ENCODE measurements at places on chromosomes 5 and 9.

GRCh38 chr9:23663536-23663935 is 162.5 kb downstream of the ELAVL2 start:
- DNase-seq = no peak

- no peak for DNase-seq
Observed at GRCh38 chr5:41447650-41448510, 62.5 kb downstream of the PLCXD3 start.

- no peak for DNase-seq
Observed at GRCh38 chr5:23763170-23763569, 255.8 kb downstream of the PRDM9 start.

- DNase-seq = no peak
Observed at GRCh38 chr5:9370256-9370655, 175.6 kb downstream of the SEMA5A start.

DNA sequence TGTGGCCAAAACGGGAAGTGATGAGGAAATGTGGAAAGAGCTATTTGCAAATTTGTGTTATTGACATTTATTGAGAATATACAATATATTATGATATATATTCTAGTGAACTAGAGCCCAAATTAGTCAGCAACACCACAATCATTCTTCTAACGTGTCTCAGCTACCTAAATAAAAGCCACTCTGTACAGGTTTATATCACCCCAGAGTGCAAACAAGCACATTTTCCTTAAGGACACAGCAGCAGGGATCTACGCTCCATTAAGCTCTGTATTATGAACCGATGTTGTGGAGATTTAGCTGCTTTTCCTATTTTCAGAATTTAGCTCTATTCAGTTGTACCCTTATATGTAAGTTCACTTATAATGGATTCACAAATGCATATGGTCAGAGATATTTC is 77.9 kb downstream of the CDH18 start:
- DNase-seq = no peak

- no peak for DNase-seq
Observed at GRCh38 chr9:98867103-98867428, 59.6 kb downstream of the GALNT12 start.

GRCh38 chr5:74468421-74468820 is 172.1 kb downstream of the ENC1 start:
- no peak for DNase-seq

DNA sequence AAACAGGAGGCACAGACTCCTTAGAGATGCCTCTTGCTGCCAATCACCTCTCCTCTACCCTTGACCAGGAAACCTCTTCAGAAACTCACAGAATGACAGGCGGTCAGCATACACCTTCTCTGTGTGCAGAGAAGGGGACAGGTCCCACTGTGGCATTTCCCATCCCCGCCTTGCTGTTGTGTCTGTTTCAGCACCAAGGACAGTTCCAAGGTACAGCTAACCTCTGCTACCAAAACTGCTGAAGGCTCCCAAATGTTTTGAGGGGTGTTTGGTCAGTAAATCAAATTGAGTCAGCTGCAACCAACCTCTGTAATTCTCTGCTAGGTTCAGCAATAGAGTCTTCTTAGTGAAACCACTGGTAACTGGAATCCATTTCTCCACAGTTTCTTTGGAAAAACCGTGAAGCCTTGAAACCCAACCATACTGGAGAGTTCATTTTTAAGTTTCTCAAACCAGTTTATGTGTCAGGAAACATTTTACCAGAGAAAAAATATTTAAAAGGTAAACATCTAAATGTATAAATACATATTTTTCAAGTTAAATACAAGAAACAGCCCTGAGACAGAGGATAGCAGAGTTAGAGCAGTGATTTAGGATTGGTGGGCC is 122.0 kb downstream of the DRD1 start:
- no peak for DNase-seq

- DNase-seq = no peak
Observed at GRCh38 chr5:126852841-126853271, 75.9 kb downstream of the LMNB1 start.

DNA sequence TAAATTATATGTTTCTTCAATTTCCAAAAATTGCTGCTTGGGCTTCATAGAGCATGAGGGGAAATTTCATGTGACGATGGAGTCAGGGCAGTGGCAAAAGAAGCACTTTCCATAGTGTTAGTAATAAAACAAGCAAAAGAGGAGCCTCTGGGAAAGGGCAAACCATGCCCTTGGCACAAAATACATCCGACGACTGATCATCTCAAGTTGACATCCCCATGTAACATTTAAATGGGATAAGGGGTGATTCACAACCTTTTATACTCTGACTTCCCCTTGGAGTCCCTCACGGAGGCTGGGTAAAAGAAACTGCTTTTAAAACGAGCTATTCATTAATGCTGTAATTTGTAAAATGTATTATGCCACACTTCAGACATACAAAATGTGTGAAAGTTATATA is 161.4 kb upstream of the DMRT1 start:
- no peak for DNase-seq

GRCh38 chr5:176781054-176781375 is 29.3 kb upstream of the UNC5A start:
- DNase-seq = no peak

DNA sequence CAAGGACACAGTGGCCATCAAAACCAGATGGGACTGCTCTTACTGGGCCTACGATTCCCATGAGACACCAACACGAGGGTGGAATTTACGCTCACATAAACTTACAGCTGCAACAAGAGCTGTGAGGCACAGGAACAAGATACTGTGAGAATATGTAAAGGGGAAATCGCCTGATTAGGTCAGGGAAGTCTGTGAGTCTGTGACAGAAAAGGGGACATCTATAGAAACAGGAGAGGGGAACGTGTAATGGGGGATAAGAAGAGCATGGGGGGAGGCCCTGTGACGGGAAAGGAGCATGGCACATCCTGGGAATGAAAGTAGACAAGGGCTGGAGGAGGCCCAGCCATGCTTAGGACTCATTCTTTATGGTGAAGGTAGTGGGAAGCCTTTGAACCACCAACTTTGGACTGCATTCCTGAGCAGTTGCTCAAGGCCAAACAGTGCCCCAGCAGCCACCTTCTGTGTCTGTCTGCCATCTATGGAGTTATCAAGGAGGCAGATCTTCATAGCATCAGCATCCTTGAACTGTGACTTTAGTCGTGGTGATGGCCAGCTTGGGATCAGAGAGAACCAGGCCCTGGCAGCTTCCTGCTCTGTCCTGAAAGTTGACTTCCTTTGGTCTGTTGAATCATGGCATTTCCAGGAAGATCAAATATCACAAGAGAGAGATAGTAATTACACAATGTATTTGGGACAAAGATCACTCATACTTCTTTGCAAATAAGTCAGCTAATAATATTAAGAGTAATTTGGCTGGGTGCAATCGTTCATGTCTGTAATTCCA is 87.9 kb upstream of the FAM169A start:
- DNase-seq = no peak

GRCh38 chr9:110033869-110034268 is 174.1 kb downstream of the C9orf152 start:
- DNase-seq = no peak

- DNase-seq = peak; percentile 47
Observed at GRCh38 chr9:112751056-112751795, 666 bp downstream of the SNX30 start.

GRCh38 chr5:162703914-162704313 is 636.3 kb downstream of the GABRG2 start:
- DNase-seq = no peak

DNA sequence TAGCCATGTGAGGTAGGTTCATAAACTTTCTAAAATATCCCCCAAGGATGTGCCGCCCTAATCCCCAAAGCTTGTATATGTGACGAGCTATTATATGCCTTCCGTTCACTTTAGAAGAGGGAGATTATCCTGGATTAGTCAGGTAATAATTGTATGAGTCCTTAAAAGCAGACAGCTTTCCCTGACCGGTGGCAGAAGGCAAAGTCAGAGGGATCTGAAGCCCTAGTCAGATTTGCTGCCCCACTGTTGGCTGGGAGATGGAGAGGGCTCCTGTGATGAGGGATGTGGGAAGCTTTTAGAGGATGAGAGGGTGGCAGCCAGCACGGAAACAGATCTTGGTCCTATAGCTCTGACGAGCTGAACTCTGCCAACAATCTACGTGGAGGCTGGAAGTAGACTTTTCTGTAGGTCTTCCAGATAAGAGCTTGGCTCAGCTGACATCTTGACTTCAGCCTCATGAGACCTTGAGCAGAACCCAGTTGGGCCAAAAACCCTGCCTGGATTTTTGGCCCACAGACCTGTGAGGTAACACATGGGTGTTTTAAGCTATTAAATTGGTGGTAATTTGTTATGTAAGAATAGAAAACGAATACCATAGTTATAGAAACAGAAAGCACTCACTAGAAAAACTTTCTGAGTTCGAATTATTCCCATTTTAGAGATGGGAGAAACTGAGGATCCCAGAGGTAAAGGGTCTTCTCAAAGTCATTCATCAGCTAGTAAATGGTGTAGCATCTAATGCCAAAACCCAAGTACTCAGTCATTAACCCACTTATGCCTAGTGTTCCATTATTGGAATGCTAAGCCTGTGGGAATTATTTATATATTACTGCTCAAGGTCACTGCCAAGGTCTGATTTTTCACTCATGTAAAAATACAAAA is 48.9 kb downstream of the SH3PXD2B start:
- no peak for DNase-seq

DNA sequence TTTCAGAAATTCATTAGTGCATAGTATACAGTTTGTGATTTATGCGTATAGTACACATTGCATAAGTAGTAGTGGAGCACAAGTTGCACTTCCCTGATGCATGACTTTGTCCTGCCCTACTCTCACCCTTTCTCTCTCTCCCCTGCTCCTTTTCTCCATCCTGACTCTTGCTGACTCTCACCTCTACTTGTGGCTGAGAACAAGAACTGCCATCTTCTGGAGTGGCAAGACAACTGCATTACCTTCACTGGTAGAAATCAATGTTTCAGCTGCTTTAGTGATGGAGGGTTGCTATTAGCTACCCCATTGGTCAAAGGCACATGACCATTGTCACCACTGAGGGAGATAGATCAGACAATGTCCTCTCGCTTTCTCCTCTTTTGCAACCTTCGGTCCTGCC is 26.9 kb downstream of the SPEF2 start:
- DNase-seq = no peak

GRCh38 chr5:109455598-109456096 is 45.9 kb upstream of the PJA2 start:
- no peak for DNase-seq

- peak; percentile 42 for DNase-seq
Observed at GRCh38 chr5:142015781-142016533, 3.1 kb upstream of the GNPDA1 start.

- no peak for DNase-seq
Observed at GRCh38 chr5:67190861-67191260, 5.7 kb downstream of the CD180 start.

DNA sequence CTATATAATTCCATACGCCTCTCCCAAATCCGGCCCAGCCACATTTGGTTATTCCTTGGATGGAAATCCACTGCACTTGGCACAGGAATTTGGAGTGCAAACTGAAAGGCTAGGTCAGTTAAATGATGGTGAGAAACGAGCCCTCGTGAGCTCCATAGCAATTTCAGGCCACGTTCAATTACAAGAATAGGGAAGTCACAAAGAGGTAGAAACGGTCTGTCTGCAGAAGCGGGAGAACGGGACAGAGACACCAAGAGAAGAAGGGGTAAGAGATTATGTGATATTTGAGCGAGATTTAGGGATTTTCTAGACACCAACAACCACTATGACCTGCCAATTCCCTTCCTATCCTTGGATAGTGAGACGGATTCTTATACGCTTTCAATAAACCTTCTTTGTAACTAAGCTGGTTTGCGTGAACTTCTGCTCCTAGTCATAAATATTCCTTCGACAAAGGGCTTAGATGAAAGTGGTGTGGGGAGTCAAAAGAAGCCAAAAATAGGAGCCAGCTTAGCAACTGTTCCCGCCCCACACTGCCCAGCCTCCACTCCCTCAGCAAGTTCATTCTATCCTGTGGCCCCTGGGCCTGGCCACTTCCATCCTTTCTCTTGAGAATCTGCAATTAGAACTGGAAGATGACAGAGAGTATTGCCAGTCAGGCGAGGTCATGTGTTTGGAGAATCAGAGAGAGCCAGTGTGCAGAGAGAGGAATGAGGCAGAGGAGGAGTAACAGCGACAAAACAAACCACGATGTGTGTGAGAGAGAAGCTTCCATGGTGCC is 118.4 kb downstream of the ZNF608 start:
- no peak for DNase-seq

DNA sequence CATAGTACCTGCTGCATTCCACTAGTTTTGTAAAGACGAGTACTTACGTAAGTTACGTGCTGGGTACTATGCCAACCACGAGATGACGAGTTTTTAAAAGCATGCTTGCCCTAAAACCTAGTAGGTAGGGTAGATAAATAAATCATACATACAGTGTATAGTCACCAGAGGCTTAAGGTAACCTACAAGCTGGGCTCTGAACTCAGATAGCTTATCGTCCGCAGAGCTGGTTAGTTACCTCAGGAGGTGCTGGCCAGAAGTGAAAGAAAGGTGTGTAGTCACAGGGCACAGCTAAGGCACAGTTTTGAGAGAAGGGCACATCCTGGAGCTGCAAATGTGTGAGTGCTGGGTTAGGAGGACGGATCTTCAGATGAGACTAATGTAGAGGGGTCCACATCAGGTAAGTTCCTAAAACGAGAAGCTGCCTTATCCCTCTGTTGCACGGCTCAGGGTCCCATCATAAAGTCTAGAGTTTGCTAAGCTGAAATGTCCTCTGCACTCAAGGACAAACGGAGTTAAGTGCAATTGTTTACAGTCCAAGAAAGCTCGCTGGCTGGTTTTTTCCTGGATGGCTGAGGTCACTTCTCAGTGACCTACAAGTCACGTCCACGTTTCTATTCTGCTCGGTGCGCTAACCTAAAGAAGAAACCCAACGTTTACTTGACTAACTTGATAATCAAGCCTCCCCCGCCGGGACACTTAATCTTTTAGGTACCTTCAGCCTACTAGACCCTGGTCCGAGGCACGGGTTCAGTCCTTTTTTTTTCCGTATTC is 1.1 kb upstream of the SNX24 start:
- DNase-seq = no peak

DNA sequence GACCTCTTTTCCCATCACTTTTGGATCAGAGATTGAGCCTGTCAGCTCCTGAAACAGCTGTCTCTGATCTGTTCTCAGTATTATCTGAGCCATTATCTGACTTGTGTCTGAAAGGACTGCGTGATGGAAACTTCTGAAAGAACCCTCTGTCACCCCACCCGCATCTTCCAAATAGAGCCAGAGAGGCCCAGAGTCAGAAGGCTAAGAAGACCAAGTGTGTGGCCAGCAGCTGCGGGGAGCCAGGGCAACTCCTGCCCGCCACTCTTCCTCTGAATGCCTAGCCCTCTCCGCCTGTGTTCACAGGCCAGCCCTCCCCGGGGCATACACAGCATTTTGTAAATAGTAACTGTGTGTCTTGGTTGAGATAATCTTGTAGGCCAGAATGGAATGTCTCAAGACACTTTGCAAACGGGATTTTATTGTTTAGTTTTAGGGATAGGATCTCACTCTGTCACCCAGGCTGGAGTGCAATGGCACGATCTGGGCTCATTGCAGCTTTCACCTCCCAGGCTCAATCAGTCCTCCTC is 92.7 kb downstream of the AOPEP start:
- DNase-seq = no peak

GRCh38 chr5:9329125-9329524 is 216.8 kb downstream of the SEMA5A start:
- no peak for DNase-seq

- DNase-seq = no peak
Observed at GRCh38 chr5:107808671-107809137, 138.0 kb upstream of the EFNA5 start.

GRCh38 chr5:172313915-172314314 is 30.4 kb upstream of the UBTD2 start:
- no peak for DNase-seq
